ENCODE measurements at places on chromosomes 5 and 9.

DNA sequence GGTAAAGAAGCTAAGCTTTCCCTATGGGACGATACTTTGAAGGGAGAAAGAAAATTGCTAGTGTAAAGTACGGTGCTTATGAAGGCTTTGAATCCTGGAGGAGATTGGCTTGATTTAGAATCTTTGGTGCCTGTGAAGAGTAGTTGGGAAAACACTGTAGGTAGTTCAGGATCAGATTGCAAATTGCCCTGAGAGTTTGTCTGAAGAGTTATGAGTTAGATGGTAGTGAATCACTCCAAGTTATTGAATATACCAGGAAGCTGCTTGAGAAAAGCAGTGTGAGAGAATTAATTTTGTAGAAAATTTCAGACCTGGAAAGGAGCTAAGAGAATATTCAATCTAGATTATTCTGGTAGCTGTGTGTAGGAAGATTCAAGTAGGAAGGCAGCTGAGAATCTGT, 11.5 kb downstream of the MAN2A1 start:
- no peak for DNase-seq

DNA sequence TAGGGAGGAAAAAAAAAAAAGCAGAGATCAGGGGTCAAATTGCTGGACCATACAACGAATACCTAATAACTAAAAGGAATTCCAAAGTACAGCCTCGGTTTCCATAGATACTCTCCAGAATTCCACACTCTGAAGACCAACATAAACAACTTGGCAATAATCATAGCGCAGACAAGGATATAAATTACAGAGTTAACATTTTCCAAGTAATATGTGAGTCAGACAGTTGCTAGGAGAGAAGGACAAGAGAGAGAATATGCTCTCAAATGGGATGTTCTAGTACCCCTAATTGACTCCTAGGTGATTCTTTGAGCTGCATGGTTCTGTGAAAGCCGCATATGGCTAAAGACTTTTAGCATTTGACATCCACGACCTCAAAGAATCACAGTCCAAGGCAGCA, 165.2 kb downstream of the FRMD3 start:
- DNase-seq = no peak

DNA sequence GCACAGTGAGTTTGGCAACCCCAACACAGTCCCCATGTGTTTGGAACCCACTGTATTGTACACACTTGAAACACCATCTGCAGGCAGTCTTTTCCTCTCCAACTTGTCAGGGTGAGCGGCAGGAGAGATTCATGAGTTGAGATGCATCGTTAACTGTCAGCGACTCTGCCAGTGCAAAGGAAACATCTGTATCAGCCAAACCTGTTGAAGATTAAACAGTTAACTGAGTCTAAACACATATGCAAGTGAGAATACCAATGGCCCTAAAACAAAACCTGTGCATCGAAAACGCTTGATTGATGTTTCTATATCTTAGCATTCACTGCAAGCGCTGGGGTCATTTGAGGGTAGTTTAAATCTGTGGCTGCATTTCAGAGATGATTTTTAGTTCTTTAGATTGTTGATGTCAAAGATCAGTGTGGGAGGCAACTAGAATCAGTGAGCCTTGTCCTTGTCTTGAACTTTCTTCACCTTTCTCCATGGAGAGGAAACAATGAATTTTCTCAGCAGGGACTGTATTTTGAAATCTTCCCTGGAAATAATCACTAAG, 41.3 kb upstream of the PAM start:
- no peak for DNase-seq

DNA sequence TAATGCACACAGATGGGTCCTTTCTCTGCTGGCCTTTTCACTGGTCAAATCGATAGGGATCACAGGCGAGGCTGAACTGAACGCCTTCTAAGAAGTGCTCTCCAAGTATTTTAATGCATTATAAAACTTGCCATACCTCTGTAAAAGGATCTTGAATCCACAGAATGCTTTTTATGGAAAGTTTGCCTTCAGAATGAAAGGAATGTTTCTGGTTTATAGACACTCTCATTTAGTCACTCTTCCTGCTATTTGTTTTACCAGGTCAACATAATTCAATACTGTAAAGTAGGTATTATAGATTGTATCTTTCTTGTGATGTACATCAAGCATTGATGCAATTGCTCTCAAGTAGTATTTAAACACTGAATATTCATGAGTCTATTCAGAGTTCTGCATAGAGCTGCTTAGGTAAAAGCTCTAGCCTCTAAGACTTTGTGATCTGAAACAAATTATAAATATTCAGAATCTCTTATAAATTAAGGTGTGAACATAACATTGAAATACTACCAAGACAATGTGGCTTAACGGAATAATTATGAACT, 308.4 kb downstream of the ISL1 start:
- no peak for DNase-seq

DNA sequence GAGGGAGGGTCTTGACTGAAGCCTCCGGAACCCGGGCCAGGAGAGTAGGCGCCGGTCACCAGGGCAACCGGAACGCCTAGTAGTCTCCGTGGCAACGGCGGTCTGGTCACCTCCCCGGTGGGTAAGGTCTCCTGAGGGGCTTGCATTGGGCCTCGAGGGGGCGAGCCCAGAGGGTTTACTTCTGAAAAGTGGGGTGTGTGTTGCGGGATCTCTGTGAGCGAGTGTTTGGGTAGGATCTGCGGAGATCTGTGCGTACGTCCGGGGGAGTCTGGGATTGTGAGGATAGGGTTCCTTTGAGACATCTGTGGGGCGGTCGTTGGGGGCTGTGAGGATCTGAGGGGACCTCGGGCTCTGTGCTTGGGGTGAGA, at the start of gene FAM221B:
TSS of gene FAM221B (minus strand) at position 17 of the 368 bp plus-strand sequence. CDS start 2,571 bp downstream, outside the sequence.
- no peak for DNase-seq

GRCh38 chr9:109052416-109052815, 39.1 kb upstream of the CTNNAL1 start:
- DNase-seq = no peak

- no peak for DNase-seq
Observed at GRCh38 chr5:2860101-2860500, 108.6 kb upstream of the IRX2 start.

- DNase-seq = no peak
Observed at GRCh38 chr9:108205276-108205675, 650.5 kb downstream of the ACTL7B start.
